ENCODE measurements at places on chromosomes 3 and 15.

DNA sequence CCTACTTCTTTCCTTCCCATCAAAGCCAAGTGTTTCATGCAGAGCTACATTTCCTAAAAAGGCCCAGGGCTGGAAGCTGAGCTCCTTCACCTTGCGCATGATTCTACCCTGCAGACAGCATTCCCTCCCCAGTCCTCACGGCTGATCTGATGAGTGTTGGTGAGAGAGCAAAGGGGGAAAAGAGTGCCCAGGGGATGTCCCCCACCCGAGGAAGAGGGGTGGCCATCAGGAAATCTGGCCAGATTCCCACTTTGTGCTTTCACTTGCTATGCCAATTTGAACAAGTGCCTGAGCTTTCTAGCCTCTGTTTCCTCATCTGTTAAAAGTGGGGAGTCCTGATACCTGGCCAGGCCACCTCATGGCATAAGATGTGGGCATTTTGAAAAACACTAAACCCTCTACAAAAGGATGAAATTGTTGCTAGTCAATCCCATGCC, 231.0 kb upstream of the TLE3 start:
- DNase-seq = no peak

DNA sequence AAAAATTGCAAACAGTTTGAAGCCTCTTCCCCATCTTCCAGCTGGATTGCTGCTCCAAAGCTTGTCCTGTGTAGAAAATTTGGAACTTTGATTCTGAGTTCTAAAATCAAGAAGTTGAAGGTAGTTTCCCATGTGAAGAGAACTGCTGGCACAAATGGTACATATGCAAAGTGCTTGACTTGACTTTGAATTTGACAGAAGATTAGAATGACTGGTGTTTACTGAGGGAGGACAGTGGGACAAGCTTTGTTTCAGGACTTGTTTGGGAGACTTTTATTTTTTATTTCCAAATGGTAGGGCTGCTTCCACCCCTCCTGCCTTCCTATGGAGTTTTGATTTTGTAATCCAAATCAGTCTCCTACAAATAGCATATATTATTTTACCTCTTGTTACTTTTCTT, 7.4 kb downstream of the ZFAND6 start:
- DNase-seq = no peak

GRCh38 chr3:171846597-171846996, 3.4 kb downstream of the TMEM212 start:
- no peak for DNase-seq

- DNase-seq = no peak
Observed at GRCh38 chr3:9403463-9403862, 6.0 kb downstream of the SETD5 start.

DNA sequence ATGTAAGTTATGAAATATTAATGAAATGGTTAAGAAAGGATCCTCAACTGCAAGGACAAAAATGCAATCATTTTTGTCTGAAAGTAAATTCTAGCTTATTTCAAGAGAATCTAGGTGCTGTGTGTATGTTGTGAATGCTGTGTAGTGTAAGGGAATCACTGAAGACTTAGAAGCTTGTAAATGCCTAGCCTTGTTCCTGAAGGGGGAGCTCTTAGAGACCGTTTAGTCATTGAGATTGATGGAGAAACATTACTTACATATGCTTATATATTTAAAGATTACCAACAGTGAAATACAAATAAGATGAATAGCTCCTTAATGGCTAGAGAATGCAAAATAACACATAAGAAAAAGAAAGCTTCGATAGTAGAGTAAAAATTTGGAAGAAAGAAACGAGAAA, 67.9 kb downstream of the CNTN4 start:
- no peak for DNase-seq

DNA sequence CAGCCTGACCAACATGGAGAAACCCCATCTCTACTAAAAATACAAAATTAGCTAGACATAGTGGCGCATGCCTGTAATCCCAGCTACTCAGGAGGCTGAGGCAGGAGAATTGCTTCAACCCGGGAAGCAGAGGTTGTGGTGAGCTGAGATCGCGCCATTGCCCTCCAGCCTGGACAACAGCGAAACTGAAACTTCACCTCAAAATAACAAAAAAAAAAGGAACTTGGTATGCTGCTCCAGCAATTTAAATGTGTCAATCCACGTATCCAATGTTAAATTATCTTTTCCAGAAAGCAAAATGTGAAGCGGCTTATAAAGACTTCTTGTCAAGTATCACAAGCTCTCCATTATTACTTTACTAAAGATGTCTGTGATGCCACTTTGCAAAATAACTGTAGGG, 9.9 kb upstream of the ARIH1 start:
- peak; percentile 44 for DNase-seq

GRCh38 chr3:65776081-65776480, 262.6 kb downstream of the MAGI1 start:
- no peak for DNase-seq

DNA sequence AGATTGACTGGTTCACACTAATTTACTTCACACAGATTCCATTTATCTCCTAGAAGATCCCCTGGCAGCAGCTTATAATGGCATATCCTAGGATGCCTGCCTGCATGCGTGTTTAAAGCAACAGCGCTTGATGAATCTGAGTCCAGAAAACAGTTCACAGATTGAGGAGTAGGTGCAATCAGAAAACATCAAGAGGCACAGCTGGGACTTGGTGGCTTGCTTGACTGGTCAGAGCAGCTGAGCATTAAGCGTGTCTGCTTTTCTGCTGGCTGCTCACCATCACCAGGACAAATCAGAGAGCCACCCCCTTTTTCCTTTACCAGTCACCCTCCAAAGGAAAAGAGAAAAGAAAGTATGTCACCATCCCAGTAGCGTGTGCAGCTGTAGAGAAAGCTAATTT, 223.6 kb downstream of the WDR72 start:
- DNase-seq = no peak

- no peak for DNase-seq
Observed at GRCh38 chr3:48879994-48880377, 18.7 kb downstream of the SLC25A20 start.

DNA sequence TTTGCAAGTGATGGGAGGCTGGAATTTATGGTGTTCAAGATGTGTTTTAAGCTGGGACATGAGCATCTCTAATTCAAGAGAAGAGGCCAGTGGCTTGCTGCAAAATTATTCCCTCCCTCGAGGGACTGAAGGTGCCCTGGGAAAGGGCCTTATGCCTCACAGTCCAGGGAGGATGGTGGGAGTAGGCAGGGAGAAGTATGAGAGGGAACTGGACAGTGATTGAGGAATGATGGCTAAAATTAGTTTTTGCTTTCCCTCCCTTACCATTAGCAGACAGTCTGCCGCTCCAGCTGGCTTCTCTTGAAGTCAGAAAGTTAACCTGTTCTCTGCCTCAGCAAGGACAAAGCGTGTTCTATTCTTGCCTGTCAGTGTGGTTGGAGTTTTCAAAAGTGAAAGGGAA, 139.8 kb upstream of the SEMA6D start:
- no peak for DNase-seq

GRCh38 chr15:100779331-100780207, 100.1 kb upstream of the ALDH1A3 start:
- DNase-seq = no peak
